ENCODE measurements at places on chromosomes 13 and 19.

DNA sequence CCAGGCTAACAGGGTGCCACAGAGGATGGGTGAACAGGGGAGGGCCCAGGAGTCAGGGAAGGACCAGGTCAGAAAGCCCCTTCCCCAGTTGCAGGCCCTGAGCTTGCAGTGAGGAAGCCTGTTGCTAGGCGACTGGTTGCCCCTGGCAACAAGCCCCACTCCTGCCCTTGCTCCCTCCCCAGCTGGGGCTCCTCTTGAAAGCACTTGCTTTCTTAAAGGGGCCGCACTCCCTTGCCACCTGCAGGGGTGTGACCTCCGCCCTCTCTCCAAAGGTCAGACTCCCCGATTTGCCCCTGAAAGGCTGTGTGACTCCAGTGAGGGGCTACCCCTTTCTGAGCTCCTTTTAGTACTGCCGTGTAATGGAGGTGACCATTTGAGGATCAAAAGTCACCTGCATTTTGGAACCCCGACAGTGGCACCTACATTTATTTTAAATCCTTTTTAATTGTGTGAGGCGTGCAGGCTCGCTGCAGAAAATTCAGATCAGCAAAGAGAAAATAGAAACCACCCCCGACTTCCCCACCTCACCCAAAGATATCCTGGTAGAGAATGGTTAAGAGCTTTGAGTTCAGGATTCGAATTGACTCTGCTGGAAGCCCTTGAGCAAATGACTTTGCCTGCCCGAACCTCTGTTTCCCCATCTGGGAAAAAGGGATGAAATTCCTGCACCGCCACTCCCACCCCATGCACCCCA, 4.8 kb downstream of the FCHO1 start:
- no peak for DNase-seq

DNA sequence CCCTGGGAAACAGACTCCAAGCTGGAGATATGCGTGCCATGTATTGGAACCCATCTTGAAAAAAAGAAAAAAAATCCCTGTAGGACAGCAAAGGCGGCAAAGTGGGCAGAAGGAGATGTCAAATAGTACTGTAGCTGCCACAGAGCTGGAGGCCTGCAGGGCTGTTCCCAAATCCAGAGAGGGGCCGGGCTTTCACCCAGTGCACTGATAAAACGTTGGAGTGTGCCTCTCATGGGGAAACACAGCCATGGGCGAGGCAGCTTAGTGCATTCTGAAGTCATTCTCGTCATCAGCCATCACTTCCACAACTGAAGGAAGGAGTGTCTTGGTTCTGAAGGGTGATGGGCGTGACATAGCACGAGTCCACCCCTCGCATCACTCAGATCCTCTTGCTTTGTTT, 4.8 kb downstream of the SGCG start:
- DNase-seq: no peak

DNA sequence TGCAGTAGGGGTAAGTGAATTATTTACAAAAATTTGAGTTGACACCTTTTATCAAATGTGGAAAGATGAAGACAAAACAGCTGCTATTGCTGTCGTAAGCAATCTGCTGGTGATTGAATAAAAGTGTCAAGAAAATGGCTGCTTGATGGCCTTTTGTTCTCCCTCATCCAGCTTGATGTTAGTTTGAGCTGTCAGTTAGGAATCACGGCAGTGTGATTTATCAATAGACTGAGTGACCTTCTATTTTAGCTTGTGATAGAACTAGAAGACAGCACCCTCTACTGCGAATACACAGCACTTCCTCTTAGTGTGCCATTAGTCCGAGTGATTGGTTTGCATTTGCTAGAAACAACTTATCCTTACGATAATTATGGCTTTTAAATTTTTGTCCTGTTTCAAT, 76.3 kb downstream of the MZT1 start:
- no peak for DNase-seq

- DNase-seq: no peak
Observed at GRCh38 chr19:19115954-19116353, 22.3 kb downstream of the TMEM161A start.

GRCh38 chr13:37047032-37047431, 12.5 kb downstream of the SUPT20H start:
- no peak for DNase-seq

DNA sequence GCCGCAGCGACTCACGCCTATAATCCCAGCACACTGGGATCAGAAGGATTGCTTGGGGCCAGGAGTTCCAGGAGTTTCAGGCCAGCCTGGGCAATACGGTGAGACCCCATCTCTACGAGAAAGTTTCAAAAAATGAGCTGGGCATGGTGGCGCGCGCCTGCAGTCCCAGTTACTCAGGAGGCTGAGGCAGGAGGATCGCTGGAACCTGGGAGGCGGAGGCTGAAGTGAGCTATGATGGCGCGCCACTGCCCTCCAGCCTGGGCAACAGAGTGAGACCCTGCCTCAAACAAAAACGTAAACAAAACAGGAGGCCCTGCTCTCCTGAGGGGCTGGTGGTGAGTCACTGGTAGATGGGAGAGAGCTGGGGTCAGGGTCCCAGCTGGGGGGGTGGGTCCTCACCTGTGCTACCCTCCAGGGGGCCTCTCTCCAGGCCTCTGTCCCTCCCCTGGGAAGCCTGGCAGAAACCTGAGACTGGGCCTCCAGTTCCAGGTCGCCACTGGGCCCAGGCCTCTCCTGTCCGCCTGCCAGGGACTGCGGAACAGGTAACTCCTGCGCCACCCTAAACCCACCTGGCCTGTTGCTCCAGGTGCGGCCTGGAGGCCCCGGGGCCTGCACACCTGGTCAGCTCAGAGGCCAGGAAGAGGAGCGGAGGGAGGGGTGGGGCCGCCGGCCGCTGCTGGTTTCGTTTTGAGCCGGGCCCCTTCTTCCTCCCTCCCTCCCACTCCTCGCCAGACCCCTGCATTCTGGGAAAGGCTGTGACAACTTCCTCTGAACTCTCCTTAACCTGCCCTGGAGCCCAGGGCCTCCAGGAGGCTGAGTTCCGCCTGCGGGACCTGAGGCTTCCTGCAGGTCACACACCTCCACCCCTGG, 17.2 kb upstream of the ZBTB7A start:
- DNase-seq: no peak

GRCh38 chr13:75715601-75716523, 79.7 kb downstream of the LMO7 start:
- DNase-seq: no peak

DNA sequence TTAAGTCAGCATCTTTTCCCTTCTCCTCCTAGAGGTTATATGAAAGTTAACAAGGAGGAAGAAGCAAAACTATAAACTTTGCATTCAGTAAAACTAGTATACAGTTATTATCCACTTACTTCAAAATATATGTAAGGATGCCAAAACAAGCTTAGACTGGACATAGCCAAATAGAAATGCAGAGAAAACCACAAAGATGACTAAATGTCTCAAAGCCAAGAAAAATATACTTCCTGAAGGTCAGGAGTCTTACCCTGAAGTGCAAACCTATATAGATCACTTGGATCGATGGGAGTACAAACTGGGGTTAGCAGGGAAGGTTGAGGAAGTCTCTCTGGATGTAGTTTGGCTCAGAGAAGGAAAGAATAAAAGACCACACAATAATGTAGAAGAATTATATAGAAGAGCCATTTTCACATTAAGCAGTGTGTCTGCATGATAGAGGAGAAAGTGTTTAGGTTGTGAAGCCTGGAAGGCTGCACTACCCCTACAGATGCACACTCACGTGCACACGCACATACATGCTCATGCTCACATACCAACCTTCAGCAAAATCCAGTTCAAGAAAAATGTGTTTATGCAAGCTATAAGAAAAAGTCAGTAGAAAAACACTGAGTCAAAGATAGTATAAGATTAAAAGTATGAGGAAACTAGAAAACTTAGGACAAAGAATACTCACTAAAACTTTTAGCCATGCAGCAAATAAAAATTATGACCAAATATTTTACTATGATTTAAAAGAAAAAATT, 112.1 kb upstream of the RXFP2 start:
- no peak for DNase-seq

- DNase-seq: no peak
Observed at GRCh38 chr13:90640976-90641375, 706.5 kb upstream of the MIR17HG start.

- no peak for DNase-seq
Observed at GRCh38 chr13:99756281-99756680, 215.3 kb downstream of the ZIC5 start.

- DNase-seq: no peak
Observed at GRCh38 chr13:54206626-54207025, 1178.0 kb downstream of the OLFM4 start.

- no peak for DNase-seq
Observed at GRCh38 chr19:34468409-34468808, 13.1 kb upstream of the WTIP start.

DNA sequence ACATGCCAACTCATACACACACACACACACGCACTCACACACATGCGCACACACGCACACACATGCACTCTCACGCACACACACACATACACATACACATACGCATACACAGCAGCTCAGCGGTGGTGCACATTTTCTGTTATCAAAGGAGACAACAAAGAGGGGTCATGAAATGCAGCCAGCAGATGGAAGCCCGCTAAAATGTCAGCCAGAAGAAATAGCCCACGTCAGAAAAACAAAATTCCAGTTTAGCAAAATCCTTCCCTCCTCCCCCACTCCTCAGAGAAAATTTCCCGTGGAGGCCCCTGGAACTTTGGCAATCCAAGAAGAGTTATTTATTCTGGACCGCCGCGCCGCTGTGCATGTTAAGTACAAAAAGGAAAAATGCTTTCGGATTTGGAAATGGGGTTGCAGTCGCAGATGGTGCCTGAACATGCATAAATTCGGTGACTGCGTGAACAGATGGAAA, 114.6 kb upstream of the VSTM2B start:
- no peak for DNase-seq

GRCh38 chr19:31674503-31675192, 325.4 kb upstream of the TSHZ3 start:
- no peak for DNase-seq

DNA sequence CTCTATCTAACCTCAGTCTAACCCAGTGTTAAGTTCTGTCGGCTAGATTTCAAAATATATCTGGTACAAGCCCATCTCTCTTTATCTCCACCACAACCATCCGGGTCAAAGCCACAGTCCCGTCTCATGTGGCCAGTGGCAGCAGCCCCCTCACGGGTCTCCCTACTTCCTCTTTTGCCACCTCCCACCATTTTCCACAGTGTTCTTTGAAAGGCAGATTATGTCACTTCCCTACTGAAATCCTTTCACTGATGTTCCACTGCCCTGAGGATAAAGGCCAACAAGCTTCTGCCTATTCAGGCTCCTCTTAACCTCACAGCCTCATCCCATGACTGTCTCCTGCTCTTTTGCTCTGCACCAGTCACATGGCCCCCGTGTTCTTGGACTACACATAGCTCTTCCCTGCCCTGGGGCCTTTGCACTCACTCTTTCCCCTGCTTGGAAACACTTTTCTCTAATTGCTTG, 117.2 kb downstream of the UBL3 start:
- DNase-seq: no peak

GRCh38 chr19:44779150-44779549, 1.5 kb downstream of the CBLC start:
- DNase-seq: no peak

GRCh38 chr13:75120085-75120484, 361.9 kb downstream of the TBC1D4 start:
- DNase-seq: no peak

DNA sequence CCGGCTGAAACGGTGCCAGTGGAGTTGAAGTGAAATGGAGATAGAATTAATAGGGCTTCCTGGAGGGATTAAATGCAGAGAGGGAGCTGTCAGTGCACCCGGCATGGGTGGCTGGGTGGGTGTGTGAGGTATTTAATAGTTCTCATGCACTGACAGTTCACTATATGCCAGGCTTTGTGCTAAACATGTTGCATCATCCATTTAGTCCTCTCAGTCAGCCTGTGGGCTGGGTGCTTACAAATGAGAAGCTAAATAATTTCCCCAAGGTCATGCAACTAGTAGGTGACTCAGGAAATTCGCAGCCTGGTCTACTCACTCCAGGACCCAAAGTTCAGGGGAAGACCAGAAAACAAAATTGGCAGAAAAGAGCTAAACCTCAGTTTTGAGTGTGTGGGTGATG, 63.5 kb upstream of the SPATA13 start:
- DNase-seq: no peak
